ENCODE measurements at places on chromosomes 12 and 14.

- no peak for DNase-seq
These were observed 60.1 kb downstream of the RPS29 start for GRCh38 chr14:49526101-49526500.

GRCh38 chr12:122215771-122216170, 10.1 kb downstream of the DIABLO start:
- no peak for DNase-seq

DNA sequence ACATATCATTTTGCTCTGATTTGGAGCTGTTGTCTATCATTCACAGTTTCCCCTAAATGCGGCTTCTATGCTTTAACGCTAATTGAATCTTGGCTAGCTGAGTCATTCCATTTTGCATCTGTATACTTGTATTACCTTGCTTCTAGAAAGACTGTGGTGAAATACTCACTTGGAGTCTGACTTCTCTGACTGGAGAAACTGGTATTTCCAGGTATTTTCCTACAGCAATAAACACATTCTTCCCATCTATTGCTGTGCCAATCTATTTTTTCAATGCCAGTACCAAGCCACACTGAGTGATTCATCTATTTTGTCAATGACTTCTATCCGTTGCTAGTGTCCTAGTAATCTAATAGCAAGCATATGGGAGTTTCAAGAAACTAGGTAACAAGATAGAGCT, 76.0 kb upstream of the ST8SIA1 start:
- DNase-seq, result no peak

DNA sequence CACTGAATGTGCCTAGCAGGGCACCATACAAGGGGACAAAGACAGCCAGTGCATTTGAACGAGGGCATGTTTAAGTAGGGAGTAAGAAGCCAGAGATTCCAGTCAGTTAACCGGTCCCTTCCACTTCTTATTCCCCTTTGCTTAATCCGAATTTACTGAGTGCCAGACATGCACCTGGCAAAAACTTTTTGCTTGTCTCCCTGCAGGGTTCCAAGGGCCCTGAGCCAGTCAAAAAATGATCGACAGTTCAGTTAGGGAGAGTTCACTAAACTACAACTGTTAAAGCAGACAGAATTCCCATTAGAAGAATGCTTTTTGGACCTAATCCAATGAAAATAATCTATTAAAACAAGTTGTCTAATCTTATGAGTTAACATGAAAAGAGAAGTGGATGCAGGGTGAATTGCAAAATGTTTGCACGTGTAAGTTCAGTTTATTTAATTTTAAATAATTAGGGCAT, 193.8 kb downstream of the TMTC2 start:
- no peak for DNase-seq

- no peak for DNase-seq
These were observed 411.0 kb upstream of the OR4E1 start for GRCh38 chr14:22084393-22085281.

GRCh38 chr12:116783525-116784237, 45.6 kb downstream of the RNFT2 start:
- DNase-seq, result no peak

- DNase-seq, result no peak
These were observed 18.2 kb upstream of the ANAPC7 start for GRCh38 chr12:110421701-110422100.

- no peak for DNase-seq
These were observed 55.8 kb downstream of the GALNT4 start for GRCh38 chr12:89468648-89469326.

GRCh38 chr12:63816031-63816430, 28.5 kb upstream of the SRGAP1 start:
- DNase-seq, result no peak

DNA sequence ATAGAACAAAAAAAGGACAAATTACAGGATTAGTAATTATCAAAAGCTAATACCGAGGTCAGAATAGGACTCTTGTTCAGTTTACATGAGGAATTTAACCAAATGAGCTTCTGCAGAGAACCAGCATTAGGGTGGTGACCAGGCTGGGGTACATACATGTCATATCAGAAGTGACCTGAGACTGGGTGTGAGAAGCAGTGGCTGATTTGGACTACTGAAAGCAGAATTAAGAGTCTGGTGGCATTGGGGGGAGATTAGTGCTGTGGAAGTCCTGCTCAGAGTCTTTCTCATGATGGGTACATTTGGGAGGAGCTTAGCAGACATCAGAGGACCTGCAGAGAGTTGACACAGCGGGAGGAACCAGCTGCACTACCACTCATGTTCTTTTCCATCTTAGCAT, 21.7 kb downstream of the TRAF3 start:
- DNase-seq, result no peak

- DNase-seq, result no peak
These were observed 32.7 kb upstream of the FBLN5 start for GRCh38 chr14:91980157-91980556.

DNA sequence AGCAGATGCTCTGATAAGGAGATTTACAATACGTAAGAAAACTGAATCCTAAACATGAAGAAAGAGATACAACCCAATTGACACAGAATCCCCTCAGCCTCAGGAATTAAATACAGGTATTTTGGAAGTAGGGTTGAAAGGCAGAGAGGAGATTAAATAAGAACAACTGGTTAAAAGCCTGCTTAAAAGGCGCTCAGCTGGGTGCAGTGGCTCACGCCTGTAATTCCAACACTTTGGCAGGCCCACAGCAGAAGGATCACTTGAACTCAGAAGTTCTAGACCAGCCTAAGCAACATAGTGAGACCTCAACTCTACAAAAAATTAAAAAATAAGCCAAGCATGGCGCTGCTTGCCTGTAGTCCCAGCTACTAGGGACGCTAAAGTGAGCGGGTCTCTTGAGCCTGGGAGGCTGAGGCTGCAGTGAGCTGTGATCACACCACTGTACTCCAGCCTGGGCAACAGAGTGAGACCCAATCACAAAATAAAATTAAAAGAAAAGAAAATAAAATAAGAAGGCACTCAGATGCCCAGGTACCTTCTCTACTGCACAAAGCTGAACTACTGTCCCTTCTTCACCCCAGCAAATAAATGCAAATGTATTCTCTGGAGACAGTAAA, 32.9 kb downstream of the MED13L start:
- no peak for DNase-seq

DNA sequence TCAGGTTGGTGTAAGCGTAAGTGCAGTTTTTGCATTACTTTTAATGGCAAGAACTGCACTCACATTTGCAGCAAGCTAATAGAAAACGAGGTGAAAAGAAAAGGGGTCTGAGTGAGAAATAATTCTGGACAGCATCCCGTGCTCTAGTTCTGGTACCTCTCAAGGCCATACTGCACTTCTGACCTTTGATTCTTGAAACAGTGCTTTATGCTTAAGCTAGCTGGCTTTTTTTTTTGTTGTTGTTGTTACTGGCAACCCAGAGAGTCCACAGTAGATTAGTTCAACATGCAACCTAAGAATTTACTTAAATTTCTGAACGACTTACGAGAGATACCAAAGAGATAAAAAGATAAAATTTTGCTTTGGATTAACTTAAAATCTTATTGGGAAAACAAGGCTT, 75.2 kb upstream of the PRKD1 start:
- DNase-seq, result no peak

- no peak for DNase-seq
These were observed 41.3 kb downstream of the FANCM start for GRCh38 chr14:45177076-45177475.

GRCh38 chr12:55937981-55938380, 7.0 kb downstream of the DGKA start:
- DNase-seq, result no peak

- no peak for DNase-seq
These were observed 6.0 kb downstream of the CLMN start for GRCh38 chr14:95313707-95314106.

DNA sequence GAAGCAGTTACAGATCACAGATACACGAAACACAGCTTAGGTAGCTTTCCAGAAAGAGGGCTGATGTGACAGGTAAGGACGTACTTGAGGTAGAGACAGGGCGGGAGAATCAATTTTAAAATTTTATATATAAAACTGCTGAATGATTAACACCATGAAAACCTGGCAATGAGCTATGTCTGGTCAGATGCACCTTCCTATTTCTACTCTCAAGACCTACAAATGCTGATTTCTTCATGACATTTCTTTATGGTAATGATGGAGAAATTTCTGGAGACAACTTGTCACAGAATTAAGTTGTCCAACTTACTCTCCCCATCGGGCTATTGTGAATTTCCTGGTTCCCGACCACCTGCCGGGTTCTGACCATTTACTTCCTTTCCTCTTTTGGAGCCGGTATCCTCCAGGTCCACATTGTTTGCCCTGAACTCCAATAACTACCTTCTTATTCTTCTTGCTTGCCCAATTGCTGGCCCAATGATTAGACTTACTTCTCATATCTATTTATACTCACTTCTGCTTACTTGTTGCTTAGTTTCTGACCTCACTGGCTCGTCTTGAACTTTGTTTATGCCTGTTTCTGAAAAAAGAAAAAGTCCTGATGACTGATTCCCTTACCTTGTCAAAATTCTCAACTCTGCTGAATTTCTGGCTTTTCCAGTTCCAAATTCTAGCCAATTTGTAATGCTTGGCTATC, 12.8 kb upstream of the ATP2B1 start:
- no peak for DNase-seq

GRCh38 chr14:20614038-20614840, 23.1 kb upstream of the RNASE12 start:
- peak; percentile 23 for DNase-seq

- no peak for DNase-seq
These were observed 125.5 kb downstream of the SPTSSA start for GRCh38 chr14:34336501-34336900.

GRCh38 chr12:52895726-52896189, 9.1 kb downstream of the KRT8 start:
- DNase-seq, result no peak

DNA sequence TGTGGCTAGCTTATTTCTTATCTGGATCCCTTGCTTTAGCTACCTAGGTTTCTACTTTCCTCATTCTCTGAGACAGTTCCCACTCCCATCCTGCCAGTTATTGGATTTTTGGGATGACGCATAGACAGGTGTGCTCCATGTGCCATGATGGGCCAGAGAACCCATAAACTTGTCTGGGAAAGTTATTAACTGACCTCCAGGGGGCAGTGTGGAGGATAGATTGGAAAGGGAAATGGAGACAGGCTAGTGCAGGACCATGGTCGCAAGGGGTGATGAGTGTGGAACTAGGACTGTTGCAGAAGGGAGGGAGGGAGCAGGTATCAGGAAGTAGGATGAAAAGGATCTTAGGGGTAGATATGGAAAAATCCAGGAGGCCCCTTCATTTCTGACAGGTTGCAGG, 80.3 kb downstream of the ESRRB start:
- no peak for DNase-seq

DNA sequence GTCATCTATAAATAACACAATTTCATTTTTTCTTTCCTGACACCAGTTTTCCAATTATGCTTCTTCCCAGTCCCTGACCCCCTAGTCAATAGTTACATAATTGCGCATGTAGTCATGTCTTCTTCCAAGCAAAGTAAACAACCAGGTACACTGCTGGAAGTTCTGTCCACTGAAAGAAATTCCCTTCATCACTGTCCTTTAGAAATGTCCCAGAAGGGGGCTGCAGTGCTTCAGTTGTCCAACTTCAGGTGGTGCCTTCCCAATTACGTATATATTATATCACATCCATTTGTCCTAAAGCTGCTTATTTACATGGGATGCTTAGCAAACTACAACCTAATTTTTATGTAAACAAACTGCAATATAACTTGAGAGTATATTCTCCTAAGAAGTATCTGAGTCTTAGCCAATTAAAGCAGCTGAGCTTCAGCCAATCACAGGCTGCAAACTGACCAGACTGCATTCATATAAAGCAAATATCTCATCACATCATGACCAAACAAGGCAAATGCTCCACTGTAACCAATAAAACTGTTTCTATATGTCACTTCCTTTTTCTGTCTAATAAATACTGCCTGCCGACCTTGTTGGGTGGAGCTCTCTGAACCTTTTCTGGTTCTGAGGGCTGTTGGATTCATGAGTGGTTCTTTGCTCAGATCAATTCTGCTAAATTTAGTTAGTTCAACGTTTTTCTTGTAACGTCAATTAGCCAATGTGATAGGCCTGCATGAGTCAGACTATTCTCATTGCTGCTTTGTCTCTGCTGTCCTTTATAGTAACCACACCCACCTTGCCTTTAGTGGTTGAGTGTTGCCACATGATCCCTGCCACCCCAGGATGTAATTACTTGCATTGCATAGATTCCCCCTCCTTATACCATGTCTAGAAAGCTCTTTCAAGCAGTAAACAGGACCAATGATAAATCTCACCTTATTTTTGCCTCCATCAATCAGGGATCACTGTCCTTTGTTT, 239.3 kb downstream of the ALG10B start:
- no peak for DNase-seq

DNA sequence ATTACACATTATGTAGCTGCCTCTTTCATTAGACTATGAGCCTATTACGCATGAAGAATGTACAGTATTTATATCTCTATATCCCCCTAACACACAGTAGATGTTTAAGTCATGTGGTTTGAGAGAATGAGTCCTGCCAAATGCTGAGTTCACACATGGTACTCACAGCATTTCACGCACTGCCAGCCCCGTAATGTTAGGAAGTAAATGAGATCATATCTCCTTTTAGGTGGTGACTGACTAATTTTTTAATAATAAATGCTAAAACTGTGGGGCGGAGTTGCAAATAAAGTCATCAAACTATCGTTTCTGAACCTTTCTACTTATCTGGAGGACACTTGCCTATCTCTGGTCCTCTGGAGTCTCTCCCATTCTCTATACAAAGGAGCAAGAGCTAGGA, 343.8 kb downstream of the ADAMTS20 start:
- DNase-seq, result no peak

DNA sequence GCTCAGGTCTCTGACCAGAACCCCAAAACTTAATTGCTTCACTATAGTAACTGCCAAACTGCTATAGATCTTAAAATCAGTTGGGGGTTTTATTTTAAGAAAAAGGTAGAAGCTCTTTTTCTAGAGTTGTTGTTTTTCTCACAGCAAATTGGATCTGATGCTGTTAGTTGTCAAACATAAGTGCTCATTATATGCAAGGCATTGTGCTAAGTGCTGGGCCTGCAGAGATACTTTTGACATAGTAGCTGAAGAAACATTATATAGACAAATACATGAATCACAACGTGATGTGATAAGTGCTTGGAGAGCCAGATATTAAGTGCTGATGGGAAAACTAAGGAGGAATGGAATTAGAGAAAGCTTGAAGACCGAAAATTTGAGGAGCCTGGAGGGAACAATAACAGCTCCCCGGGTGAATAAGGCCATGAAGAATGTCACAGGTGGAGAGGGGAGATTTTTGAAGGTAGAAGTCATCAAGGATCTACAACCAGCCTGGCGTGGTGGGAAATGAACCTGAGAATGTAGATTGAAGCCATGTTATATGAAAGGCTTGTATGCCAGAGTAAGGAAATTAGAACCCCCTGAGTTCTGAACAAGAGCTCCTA, 126.5 kb downstream of the DYRK2 start:
- DNase-seq, result no peak
